Mucosa of gallbladder (tissue), 1 donor: ENCODE measurements at places on chromosomes 1 and 21. TPM values are rescaled to one million over a fixed set of nuclear protein-coding genes. Genes with fewer than 3 reads are reported as not detected.

CELA2B gene
- total RNA-seq = 0.35 TPM

AMY2B gene
- 14.6 TPM for total RNA-seq

MLLT11 gene
- total RNA-seq = 3.6 TPM

DNA sequence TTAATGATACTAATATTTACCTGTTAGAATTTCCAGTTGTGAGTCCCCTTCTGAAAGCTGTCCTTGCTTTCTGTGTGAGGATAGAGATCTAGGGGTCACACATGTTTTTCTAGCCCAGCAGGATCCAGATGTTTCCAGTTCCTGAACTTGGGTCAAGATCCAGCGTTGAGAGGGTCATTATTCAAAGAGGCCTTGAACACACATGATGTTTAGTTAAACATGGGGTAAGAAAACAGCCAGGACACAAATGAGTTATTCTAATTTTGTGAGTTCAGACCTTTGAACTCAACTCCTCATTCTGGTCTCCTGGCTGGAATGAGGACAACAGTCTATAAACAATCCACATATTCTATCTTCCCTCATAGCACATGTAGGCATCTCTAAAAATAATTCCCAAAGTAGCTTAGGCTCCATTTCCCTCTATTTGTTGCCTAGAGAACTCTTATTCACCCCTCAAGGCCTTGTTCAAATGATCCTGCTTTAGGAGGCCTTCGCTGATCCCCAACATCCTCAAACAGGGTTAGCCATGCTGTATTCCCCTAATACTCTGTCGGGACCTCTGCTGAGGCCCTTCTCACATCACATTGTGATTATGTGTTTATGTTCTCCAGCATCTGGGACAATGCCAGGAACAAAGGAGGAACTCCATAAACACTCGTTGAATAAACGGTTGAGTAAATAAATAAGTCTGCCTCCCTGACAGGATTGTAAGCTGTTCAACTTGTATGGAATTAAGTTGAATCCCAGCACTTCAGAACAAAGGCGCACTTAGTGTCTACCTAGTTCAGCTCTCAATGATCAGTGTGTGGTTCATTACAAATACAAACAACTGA lies 15.0 kb upstream of the KCNN3 start:
- DNase-seq = no peak

- DNase-seq = no peak
Observed at GRCh38 chr1:183674339-183674738, 21.2 kb upstream of the APOBEC4 start.

DNA sequence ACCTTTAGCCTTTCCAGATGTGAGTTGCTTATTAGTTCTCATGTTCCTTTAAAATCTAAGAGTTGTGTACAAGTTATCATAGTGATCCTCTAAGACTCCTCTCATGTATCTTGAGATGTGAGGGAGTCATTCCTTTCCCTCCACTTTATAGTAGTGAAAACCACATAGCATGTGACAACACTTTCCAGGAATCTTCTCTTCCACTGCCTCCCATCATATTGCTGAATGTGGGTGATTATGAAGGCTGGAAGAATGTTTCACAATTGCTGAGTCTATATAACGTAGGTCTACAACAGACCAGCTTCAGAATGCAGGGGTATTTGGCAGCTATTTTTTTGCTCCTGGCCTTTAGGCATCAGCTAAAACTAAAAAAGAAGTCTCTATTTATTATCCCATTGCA lies 44.7 kb upstream of the LRRC7 start:
- no peak for DNase-seq

DNA sequence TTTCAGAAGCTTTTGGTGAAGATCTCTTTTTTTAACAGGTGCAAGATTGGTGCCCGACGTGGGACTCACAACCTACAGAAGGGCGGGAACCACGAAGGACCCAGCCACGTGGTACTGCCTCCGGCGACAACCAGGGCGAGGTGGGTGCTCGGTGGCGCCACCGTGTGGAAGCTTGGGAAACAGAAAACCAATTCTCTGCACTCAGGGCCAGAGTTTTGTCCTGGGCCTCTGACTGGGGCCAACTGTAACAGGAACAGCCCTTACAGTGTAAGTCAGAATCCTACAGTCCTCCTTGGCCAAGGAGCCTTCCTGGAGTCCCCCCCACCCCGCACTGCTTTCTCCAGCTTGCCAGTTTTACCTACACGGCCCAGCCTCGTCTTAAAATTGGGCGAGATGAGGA lies 11.6 kb upstream of the S100A7A start:
- DNase-seq = peak; percentile 23

DNA sequence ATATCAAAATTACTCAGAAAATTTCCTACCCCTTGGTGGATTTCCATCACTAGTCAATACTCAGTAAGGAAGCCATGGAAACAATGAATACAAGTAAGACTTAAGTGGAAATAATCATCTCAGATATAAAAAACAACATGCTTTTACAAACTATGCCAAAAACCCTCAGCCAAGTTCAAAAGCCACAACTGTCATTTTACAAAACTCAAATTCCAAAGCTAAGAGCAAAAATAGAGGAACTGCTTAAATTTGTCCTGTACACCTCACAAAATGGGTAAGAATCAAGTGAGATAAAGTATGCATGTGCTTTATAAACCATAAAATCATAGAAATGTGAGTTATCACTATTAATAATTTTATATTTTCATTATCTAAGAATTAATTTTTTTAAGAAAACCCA lies 9.6 kb downstream of the TMCO1 start:
- DNase-seq = no peak

DNA sequence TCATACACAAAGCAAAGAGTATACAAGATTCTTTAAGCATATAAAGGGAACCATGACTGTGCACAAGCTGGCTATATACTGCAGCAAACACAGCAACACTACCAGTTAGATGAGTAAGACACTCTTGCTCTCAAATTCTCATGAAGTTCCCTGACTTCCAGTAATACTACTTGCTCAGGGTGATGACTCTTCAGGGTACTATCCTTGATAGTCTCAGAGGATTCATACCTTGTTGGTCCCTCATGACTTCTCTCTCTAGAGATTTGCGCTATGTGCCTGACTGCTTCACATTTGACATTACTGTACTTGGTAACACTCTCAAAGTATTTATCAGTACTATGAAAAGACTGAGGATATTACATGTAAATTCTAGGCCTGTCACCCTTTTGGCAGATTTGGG lies 159.8 kb upstream of the ZRANB2 start:
- no peak for DNase-seq

DNA sequence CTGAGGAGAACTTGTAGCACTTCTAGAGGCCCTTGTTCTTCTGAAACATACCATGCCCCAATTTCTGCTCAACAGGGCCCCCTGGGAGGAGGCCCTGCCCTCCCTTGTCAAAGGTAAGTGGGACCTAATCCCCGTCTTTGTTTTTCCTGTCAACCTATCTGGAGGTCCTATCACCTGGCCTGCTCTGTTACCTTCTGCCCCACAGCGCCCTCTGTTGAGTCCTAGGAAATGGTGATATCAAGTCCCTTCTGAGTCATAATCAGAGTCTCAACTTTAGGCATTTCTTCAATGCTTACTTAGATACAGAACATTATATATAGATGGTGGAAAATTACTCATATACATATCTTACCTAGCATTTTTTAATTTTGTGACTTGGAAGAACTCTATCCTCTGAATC lies 28.2 kb upstream of the FCRL4 start:
- no peak for DNase-seq

DNA sequence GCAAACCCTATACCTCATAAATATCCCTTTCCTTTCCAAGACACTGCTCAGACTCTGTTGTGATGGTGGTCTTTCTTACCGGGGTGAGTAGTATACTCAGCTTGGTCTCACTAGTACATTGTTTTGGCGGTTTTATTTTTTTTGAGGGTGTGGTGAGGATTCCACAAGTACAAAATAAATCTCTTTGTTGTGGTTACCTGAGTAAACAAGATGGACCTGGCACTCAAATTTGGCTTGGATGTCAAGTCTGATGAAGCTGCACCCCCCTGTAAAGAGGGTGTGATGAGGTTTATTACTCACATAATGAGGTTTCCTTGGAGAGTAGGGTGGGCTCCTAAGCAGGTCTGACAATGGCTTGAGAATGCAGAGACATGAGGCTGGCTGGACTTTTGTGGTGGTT lies 68.2 kb upstream of the KCNJ6 start:
- no peak for DNase-seq

GRCh38 chr1:16087733-16088132 lies 14.3 kb upstream of the FAM131C start:
- no peak for DNase-seq

GRCh38 chr1:49351768-49352167 lies 575.1 kb upstream of the BEND5 start:
- DNase-seq = no peak

DNA sequence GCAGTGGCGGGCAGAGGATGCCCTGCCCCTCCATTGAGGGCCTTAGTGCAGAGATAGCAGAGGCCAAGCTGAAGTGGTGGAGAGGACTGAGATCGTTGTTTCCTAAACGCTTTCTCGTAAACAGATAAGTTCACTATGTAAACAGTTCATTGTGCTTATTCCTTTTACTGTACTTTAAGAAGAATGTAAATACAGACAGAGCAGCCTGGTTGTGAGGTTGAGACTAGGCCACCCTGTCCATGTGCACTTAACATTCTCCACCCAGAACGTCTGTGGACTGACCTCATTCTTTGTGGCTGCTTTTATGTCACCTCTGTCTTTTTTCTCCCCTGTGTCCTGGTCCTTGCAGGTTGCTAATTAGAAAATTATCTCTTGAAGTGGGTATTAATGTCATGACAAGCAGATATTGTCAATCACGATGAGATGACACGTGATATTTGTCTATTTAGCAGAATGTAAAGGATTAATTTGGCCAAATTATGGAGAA lies 8.5 kb downstream of the CENPS start:
- DNase-seq = no peak

DNA sequence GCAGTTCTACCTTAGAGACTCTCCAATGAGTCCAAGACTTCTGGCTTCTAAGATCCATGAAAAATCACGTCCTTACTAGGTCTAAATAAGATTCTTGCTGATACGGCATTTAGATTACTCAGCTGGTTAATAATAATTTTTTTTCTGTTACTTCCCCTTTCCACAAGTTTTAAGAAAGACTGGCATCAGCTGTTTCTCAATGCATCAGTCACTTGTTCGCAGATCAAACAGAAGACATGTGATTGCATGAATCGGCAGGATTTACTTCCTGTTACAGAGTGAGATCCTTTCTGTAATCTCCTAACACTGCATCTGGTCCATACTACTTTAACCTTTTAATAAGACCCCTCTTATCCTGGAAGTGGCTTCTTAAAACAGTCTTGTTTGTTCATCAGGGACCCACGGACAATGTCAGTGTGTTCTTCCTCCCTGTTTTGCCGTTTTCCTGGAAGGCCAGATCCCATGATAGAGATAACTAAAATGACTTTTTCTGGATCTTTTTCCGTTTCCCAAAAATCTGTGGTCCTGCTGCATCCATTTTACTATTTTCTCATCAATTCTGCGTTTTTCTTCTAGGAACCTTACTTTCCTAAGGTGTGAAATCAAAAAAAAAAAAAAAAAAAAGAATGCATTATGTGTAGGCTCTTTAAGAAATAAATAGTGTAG lies 6.1 kb downstream of the NPL start:
- DNase-seq = peak; percentile 58

GRCh38 chr1:198498881-198499280 lies 41.6 kb downstream of the ATP6V1G3 start:
- no peak for DNase-seq

- peak; percentile 27 for DNase-seq
Observed at GRCh38 chr1:112011202-112011601, 21.7 kb upstream of the KCND3 start.

DNA sequence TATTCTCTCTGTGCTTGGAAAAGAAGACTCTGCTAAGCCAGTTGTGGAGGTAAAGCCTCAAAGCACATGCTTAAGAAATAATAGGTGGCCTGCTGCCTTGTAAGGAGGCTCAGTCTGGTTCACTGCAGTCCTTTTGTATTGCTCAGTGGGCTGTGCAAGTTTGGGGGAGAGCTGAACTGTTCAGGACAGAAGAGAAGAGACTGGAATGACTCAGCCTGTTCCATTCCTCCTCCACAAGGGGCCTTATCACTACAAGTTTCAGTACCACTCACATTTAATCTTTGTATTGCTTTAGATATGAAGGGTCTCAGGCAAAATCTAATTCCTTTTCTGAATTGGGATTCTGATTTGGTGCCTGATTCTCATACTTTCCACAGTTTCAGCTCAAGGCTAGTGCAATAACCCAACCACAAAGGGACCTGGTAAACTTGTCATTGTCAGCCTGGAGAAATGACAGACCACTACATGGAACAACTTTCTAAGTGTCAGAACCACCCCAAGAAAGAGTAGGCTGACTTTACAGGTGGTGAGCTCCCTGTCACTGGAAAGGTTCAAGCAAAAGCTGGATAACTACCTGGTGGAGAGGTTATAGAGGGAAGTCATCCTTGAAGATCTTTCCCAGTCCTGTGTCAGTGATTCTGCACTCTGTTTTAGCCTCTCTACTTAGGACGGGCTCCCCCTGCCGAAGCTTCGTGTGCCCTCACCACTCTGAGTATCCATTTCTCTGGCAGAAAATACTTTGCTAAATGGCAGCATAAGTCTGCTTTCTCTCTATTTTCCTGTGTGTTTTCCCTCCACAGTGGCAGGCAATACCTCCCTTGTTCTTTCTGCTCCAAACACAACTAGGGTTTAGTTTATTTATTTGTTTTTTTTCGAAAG lies 162.9 kb upstream of the GJB5 start:
- DNase-seq = no peak

DNA sequence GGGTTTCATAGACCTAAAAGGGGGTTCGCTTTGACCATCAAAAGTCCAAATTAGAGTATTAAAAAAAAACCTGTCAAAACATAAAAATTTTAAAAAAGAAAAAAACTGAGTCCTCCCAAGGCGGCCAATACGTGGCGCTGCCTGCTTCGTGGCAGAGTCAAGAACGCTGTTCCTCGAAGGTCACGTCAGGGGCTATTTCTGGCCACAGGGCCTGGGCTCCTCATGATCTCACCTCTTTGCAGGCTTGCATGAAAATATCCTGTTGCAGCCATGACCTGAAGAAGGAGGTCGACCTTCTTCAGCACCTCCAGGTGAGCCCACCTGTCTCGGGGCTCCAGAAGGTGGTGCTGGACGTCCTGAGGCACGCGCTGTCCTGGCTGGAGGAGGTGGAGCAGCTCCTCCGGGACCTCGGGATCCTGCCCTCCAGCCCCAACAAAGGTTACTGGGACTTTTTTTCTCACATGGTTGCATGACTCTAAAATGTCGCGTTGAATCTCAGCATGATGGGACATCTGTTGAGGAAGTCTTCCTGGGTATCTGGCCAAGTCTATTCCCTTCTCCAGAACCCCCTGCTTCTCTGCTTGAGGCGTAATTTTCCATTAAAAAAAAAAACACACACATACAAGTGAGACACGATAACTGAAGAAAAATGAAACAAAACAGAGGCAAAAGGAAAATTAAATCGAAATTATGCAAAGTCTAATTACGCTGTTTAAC lies 80.4 kb upstream of the EFHD2 start:
- no peak for DNase-seq

DNA sequence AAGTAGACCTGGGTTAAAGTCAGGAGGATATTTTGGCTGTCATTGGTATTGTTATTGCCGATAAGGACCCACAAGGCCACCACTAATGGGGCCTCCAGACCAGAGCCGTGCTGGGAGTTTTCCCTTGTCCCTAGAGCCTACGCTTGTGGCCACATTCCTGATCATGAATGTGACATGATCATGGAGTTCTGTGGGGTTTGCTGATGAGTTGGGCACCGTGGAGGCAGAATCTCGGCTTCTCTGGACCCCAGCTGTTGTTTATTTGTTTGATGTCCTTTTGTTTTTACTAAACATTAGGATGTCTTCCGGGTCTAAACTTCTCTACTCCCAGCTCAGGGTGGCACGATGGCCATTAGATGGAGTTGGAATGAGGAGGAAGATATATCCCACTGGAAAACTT lies 74.9 kb upstream of the TMPRSS2 start:
- no peak for DNase-seq
